ENCODE measurements at places on chromosomes 3 and 15.

- DNase-seq, result no peak
Observed at GRCh38 chr15:90099868-90100831, 2.1 kb downstream of the IDH2 start.

GRCh38 chr3:39981547-39982184 lies 172.3 kb downstream of the MYRIP start:
- DNase-seq, result no peak

GRCh38 chr15:52294881-52295420 lies 653 bp downstream of the MYO5C start:
- DNase-seq, result peak; percentile 14

GRCh38 chr3:29291982-29292363 lies 11.1 kb downstream of the RBMS3 start:
- no peak for DNase-seq

DNA sequence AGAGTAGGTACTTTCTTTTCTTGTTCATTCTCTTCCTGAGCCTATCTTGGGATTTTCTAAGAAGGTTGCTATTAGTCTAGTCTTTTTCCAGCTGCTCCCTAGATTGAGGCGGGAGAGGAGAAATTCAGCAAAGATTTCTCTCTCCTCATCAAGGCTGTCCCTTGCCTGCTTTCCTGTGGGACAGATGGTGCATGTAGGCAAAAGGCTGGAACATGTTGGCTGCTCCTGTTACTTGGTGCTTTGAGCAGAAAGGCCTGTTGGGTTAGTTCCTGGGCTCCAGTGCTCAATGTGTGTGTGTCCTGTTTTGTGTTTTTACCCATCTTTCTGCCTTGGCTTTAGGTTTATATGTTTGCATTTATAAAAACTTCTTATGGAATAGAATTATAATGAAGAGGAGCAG lies 9.1 kb upstream of the SNRPN start:
- no peak for DNase-seq

GRCh38 chr15:90667073-90667754 lies 49.9 kb upstream of the BLM start:
- DNase-seq, result no peak

DNA sequence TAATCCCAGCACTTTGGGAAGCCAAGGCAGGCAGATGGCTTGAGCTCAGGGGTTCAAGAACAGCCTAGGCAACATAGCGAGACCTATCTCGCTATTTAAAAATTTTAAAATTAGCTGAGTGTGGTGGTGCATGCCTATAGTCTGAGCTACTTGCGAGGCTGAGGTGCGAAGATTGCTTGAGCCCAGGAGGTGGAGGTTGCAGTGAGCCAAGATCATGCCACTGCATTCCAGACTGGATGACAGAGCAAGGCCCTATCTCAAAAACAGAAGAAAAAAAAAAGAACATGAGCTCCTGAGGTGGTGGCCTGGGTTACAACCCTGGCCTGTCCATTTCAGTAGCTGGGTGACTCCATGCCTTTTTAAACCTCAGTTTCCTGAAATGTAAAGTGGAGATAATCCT lies 7.2 kb downstream of the DNASE1L3 start:
- DNase-seq, result no peak

- no peak for DNase-seq
Observed at GRCh38 chr15:41004490-41004889, 51.2 kb downstream of the CHAC1 start.

DNA sequence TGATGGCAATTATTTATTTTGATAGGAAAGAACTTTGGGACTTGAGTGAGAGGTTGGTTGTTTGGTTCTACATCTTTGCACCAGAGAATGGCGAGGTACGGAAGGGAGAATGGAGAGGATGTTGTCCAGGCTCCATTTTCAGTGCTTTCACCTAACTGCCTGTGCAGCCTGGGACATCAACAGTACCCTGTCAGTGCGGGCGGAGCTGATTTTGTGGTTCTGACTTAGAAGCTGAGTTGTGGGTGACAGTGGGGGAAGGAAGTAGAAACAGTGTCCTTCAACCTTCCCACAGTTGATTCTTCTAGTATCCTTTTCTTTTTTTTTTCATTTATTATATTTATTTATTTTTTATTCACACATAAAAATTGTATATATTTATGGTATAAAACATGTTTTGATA lies 95.3 kb downstream of the TIGIT start:
- DNase-seq, result no peak

- no peak for DNase-seq
Observed at GRCh38 chr15:67178569-67179210, 75.8 kb downstream of the AAGAB start.

DNA sequence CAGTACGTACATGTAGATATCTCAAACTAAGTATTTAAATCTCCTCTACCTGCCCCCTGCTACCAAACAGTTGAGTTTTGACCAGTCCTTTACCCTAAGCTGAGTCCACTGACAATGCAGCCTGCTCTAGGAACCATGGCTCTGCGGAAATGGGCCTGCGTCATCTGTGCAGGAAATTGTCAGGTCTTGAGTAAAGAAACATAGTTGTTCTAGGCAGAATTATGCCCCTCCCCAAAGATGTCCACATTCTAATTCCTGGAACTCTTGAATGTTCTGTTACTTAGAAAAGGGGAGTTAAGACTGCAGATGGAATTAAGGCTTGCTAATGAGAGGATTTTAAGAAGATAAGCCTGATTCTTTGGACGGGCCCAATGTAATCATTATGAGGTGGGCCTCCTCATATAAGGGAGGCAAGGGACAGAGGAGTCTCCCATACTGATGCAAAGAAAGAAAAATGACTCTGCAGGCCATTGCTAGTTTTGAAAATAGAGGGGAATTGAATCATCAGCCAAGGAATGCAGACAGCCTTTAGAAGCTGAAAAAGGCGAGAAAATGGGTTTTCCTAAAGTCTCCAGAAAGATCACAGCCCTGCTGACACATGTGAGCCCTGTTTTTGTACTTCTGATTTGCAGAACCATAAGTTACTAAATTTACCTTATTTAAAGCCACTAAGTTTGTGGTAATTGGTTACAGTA lies 5.5 kb upstream of the VGLL3 start:
- no peak for DNase-seq

GRCh38 chr15:68380456-68380855 lies 51.5 kb downstream of the ITGA11 start:
- DNase-seq, result no peak

- DNase-seq, result no peak
Observed at GRCh38 chr3:195032955-195033354, 238.0 kb downstream of the XXYLT1 start.

DNA sequence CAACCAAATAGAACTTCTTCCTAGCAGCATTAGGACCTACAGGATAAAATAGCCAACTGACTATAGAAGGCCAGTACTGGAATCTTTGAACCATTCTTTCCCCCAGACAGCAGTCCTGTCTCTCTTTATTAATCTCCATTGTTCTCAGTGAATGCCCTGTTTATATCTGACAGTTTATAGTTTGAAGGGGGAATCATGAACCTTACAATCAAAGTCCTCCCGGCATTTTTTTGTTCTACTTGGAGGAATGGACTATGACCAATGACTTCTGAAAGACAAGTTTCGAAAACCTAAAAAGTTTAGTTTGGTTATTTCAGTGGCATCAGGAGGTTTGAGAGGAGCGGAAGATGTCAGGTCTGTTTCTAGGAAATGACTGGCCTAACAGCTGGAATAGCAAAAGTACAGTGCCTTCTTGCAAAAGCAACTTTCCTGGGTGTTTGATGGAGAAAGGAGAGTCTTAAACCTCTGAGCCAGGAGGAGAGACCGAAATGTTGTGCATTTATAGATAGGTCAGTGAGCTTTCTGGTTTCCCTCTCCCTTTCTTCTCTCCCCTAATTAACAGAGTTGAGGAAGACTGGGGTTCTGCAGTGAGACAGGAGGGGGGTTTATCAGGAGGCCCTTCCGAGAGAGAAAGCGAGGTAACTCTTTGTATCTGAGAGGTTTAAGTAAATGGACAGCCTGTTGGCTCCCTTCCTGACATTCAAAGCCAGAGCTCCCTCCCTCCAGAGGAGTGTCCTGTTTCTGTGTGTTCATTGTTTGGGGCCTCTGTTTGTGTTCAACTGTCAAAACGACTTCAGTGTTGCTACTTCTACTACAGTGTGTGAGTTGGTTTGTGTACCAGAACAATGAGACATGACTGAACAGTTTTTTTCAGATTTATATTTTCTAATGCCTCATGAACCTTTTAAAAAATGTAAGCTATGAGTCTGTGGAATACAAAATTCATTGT lies 383.0 kb upstream of the RARB start:
- DNase-seq, result no peak

DNA sequence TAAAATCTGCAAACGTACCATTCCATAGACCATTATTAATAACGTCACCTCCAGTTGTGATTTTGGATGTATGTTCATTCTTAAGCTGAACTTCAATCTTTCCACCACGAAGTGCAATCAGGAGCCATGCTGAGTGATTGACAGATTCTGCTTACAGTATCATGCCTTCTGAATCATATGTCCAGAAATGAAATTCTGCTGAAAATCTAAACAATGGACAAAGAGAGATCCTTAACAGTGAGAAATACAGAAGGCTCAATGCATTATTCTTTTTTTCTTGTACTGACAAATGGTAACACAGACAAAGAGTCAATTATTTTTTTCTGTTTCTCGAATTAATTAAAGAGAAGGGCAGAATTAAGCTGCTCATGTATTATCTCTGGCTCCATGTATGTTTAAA lies 1114.5 kb downstream of the EPHA3 start:
- DNase-seq, result no peak

DNA sequence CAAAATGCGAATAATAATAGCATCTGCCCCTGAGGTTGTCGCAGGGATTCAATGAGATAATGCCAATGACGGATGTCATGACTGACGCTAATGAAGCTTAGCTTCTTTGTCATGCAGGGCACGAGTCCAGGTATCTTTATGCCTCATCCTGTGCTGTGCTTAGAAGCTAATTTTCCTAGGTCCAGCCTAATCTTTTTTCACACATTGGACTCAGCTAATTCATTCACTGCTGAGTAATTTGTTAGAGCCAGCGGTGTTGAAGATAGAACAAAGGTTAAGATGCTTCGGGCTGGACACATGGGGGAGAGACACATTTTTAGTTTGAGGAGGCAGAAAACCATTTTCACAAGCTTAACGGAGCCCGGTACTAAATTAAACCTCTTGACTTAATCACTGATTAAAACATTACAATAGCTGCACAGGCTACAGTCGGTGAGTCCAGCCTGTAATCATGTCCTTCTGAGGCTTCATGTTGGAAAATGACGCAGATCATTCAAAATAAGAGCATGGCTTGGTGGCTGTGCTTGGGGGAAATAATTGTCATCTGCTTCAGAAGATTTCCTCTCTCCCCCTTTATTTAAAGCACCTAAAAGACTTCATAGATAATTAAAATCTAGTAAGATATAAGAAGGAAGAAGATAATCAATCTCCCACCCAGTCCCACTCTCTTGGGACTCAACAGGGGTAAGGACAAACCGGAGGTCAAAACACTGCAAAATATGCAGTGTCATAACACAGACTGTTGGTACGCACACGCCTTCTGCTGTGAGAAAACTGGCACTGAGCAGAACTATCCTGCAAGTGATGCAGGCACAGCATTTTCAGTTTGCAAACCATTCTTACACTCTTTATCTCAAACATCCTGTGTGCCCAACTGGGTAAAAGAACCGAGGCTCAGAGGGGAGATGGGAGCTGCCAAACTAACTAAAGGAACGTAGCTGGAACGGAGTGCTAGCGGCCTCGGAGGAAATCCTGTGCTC lies 3.3 kb upstream of the CCDC174 start:
- peak; percentile 51 for DNase-seq

GRCh38 chr3:61340931-61341461 lies 89.7 kb upstream of the FHIT start:
- DNase-seq, result no peak

DNA sequence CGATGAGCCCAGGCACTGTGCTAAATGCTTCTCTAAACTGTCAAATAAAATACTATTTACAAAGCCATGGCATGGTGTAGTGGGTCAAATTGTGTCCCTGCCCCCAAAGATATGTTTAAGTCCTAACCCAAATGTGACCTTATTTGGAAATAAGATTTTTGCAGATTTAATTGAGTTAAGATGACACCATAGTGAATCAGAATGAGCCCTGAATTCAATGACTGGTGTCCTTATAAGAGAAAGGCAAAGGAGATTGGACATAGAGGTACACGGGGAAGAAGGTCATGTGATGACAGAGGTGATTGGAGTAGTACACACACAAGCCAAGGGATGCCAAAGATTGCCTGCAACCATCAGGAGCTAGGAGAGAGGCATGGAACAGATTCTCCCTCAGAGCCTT lies 121.6 kb upstream of the VEPH1 start:
- DNase-seq, result no peak

DNA sequence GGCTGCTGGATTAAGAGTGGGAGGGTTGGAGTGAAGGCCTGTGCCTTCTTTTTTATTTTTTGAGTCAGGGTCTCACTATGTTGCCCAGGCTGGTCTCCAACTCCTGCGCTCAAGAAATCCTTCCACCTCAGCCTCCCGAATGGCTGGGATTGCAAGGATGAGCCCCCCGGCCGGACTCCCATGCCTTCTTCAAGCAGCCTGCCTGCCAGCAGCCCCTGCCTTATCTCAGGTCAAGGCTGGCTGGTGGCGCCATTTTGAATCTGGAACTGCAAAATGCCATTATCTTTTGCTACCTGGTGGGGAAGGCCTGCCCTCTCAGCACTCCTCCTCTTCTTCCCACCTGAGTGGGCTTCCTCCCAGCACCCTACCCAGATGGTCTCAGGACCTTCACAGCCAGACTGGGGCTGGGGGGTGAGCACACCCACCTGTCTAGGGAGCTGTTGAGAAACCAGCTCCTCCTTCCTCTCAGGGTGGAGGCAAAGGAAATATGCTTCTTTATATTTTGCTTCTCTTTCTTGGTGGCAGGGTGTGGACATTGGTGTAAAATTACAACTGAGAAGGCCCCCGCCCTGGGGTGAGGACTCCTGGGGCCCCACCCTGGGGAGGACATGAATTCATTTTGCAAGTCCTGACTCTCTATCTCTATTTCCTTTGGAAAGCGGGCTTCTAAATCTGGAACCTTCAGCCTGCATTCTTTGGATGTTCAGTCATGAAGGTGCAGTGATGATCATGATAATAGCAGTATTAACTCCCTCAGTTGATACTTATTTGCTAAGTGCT lies 7.7 kb upstream of the FLNB start:
- DNase-seq, result no peak

DNA sequence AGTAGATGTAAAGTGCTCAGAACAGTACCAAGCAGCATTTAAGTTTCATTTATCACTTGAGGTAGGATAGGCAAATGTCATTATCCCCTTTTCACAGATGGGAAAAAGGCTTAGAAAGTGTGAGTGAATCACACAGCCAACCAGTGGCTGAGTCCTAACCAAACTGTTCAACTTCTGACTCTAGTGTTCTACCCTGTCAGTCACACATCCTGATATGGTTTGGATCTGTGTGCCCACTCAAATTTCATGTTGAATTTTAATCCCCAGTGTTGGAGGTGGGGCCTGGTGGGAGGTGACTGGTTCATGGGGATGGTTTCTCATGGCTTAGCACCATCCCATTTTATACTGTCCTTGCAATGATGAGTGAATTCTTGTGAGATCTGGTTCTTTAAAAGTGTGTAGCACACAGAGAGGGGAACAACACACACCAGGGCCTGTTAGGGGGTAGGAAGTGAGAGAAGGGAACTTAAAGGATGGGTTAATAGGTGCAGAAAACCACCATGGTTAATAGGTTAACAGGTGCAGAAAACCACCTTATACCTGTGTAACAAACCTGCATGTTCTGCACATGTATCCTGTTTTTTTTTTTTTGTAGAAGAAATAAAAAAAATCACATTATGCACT lies 304.7 kb downstream of the SUCLG2 start:
- no peak for DNase-seq
